ENCODE measurements at places on chromosomes 2 and 18. TPM values are rescaled to one million over a fixed set of nuclear protein-coding genes. Genes with fewer than 3 reads are reported as not detected.

The PID1 gene
- 3.7 TPM for total RNA-seq

The TYMS gene
- total RNA-seq, result 166 TPM

The CHRND gene
- not detected for total RNA-seq

The MXD1 gene
- total RNA-seq, result 1.7 TPM

The FAM228A gene
- total RNA-seq, result not detected

The IL1R2 gene
- total RNA-seq, result 0.75 TPM

The CCDC85A gene
- 0.22 TPM for total RNA-seq

The LIPG gene
- 0.34 TPM for total RNA-seq

The INPP5D gene
- 0.61 TPM for total RNA-seq

The UGT1A3 gene
- total RNA-seq, result not detected

The ANKAR gene
- total RNA-seq, result 2.1 TPM

The ZC3H6 gene
- total RNA-seq, result 0.11 TPM

The SPHKAP gene
- not detected for total RNA-seq

The IGFBP2 gene
- 93.5 TPM for total RNA-seq
